ENCODE measurements at places on chromosomes 6 and 20.
A peak's percentile ranks its signal among the peaks of the same experiment; 100 is the strongest.

- no peak for DNase-seq
Observed at GRCh38 chr20:35478804-35479472, 23.5 kb downstream of the CEP250 start.

GRCh38 chr6:35081426-35081851, 59.7 kb downstream of the TCP11 start:
- DNase-seq, result no peak

GRCh38 chr20:8981482-8981881, 87.4 kb upstream of the PLCB4 start:
- no peak for DNase-seq

GRCh38 chr6:45923831-45924391, 91.7 kb downstream of the CLIC5 start:
- no peak for DNase-seq

DNA sequence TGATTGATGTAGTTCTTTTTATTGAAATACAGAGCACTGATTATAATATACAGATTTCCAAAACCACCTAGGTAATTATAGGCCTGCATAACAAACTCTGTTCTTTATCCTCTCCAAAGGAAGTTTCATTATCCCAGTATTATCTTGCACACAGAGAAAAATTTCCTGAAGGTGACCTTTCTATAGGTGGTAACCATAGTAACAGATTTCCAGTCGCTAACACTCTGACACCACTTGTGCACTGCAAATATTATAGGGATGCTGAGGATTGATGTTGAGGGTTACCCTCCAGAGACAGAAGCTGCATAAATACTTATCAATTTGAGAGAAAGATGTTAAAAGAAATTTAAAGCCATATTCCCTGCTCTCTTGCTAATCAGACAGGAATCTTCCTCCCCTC, 274.5 kb upstream of the NRSN1 start:
- no peak for DNase-seq

DNA sequence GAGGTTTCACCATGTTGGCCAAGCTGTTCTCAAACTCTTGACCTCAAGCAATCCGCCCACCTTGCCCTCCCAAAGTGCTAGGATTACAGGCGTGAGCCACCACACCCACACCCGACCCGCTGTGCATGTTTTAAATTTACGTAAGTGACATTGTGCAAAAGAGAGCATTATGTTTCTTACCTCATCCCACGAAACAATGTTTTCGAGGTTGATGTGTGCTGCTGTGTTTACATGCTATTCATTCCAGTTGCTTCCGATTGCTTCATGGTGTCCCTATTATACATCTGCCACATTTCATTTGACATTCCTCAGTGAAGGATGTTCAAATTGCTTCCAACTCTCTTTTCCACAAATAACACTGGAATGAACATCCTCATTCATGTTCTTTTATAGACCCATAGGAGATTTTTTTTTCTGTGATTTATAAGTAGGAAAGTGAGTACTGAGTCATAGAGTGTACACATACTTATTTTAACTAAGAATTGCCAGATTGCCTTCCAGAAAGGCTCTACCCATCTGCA, 403.9 kb upstream of the JARID2 start:
- no peak for DNase-seq

- DNase-seq, result no peak
Observed at GRCh38 chr20:47680804-47681529, 104.3 kb downstream of the SULF2 start.

DNA sequence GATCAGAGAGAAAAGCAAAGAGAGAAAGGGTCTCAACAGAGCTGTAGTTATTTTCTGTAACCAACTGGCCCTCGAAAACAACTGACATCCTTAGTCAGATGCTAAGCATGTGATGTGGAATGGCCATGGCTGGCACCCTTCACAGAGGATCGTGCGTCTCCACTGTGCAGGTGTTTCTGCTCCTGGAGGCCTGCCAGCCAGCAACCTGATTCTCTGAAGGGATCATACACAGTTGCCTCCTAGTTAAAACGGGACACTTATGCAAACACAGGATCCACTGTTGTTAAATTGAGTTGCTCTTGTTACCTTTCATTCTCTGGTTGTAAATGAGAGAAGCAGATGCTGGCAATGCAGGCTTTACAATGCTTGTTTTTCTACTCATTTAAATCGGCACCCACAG, 148.5 kb downstream of the HDGFL1 start:
- peak; percentile 88 for DNase-seq

DNA sequence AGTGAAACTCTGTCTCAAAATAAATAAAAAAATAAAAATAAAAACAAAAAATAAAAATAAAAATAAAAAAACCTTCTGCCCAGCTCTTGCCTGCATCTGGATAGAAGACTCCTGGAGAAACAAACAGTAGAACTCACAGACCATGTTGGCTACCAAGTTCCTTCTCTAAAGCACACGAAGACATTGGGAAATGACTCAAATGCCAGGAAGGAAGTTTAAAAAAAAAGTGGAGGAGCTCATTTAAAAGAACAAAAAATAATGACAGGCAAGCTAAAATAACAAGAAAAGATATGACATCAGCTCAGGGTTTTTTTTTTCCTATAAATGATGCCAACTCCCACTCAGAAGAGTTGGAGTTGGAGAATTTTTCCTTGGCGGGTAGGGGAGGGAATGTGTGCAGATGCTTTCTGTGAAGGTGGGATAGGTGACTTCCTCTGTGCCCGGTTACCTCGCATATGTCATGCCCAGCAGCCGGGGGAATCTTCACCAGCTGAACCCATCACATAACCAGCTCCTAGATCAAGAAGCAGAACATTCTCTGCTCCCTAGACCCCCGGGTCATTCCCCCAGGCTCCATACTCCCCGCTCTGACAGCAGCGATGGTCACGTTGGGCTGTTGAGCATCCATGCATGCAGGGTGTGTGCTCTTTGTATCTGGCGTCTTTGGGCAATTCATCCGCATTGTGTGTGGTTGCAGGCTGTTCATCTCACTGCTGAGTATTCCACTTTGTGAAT, 17.3 kb upstream of the CD93 start:
- no peak for DNase-seq

GRCh38 chr20:10647471-10647870, 26.3 kb downstream of the JAG1 start:
- DNase-seq, result no peak

- DNase-seq, result no peak
Observed at GRCh38 chr20:53831812-53832211, 238.2 kb upstream of the ZNF217 start.

GRCh38 chr6:116572162-116572561, 858 bp downstream of the RWDD1 start:
- DNase-seq, result no peak

GRCh38 chr6:148565930-148566663, 180.7 kb upstream of the UST start:
- DNase-seq, result no peak

GRCh38 chr6:18022398-18023231, 35.2 kb upstream of the KIF13A start:
- DNase-seq, result peak; percentile 81

- DNase-seq, result no peak
Observed at GRCh38 chr20:22682381-22682780, 98.0 kb upstream of the FOXA2 start.

- DNase-seq, result peak; percentile 33
Observed at GRCh38 chr20:33232486-33233072, 3.2 kb upstream of the BPIFA1 start.

DNA sequence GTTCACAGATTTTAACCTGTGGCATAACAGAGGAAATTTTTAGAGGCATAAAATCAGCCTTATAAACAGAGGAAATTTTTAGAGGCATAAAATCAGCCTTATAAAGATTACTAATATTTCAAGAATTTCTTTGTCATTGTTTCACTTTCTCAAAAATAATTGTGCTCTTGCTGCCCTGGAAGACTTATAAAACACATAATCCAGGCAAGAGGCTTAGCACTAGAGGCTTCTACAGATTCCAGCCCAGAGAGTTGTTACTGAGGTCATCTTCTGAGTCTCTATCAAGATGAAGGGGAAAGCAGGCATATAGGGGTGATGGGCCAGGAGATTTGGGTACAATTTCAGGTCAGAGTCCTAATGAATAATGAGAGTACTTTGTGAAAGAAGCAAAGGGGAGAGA, 85.7 kb downstream of the RFPL4B start:
- DNase-seq, result no peak

- DNase-seq, result no peak
Observed at GRCh38 chr6:118905851-118906250, 11.9 kb downstream of the ASF1A start.

DNA sequence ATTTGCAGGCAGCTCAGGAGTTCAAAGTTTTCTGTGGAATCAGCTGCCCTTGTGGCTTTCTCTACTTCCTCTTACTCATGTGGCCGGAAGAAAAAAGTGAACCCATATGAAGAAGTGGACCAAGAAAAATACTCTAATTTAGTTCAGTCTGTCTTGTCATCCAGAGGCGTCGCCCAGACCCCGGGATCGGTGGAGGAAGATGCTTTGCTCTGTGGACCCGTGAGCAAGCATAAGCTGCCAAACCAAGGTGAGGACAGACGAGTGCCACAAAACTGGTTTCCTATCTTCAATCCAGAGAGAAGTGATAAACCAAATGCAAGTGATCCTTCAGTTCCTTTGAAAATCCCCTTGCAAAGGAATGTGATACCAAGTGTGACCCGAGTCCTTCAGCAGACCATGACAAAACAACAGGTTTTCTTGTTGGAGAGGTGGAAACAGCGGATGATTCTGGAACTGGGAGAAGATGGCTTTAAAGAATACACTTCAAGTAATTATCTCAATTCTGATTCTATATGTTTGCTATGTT, 1.1 kb downstream of the MGME1 start:
- no peak for DNase-seq

GRCh38 chr6:28865401-28866204, 58.2 kb downstream of the TRIM27 start:
- DNase-seq, result peak; percentile 25

GRCh38 chr6:36897609-36898008, 11.9 kb downstream of the C6orf89 start:
- no peak for DNase-seq

DNA sequence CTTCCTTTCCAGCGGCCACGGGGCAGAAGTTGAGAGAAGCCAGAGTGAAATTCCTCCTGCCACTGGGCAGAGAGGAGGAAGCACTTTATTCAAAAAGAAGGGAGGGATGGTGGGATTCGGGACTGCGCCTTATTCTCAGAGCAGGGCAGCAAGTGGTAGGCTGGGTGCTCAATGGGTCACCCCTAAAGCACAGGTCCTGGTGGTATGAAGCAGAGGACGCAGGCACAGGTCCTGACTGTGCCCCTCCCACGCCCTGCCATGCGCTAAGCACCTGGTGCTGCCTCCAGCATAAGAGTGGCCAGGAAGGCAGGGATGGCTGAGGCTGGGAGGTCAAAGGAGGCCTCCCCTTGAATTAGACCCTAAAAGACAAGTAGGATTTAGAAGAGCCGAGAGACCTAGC, 4.9 kb upstream of the GRM4 start:
- DNase-seq, result no peak

DNA sequence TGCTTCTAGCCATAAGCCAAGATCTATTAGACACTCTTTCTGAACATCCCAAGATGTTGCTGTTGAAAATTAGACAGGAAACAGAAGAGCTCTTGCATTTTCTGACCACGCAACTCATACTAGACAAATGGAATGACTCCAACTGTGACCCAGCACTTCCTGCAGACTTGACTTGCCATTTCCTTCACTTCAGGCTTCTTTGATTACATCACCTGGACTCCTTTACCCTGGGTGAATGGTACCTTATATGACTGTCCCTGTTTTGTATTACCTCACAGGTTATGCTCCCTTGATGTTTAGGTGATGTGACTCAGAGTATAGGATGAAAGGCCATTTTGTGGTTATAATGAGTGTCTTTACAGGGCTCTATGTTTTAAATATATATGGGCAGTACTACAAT, 236.1 kb downstream of the BMP2 start:
- no peak for DNase-seq

DNA sequence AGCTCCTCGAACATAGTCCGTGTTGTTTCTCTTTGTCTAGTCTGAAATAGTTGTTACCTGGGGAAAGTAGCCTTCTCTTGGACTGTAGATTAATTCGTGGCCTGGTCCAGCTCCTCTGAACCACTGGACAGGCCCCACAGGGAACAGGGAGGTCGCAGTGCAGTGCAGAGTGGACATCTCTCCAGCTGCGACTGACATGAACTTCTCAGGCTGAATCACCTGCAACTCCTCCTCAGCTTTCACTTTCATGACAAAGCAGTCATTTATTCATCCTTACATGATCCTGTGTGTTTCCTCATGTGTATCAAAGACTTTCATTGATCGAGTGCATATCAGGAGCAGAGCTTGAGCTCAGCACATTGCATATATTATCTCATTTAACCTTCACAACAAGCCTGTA, 19.1 kb upstream of the SIRPG start:
- DNase-seq, result no peak

DNA sequence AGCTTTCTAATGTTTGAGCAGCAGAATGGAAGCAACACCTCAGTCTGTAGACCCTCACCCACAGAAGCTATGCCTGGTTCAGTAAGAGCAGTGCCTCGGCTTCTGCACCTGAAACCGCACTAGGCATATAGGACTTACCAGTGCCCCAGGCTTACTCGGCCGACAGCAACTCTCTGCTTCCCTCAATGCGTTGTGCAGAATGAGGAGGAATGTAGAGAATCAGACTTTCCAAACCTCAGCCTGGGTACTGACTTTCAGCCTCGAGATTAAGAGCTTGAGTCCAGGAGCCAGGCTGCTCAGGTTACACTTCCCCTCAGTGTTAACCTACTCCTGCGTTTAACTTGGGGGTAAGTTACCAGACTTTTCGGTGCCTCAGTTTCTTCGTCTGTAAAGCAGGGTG, 8.6 kb downstream of the EYA2 start:
- no peak for DNase-seq

- DNase-seq, result no peak
Observed at GRCh38 chr6:43604174-43604573, 24.9 kb downstream of the GTPBP2 start.

DNA sequence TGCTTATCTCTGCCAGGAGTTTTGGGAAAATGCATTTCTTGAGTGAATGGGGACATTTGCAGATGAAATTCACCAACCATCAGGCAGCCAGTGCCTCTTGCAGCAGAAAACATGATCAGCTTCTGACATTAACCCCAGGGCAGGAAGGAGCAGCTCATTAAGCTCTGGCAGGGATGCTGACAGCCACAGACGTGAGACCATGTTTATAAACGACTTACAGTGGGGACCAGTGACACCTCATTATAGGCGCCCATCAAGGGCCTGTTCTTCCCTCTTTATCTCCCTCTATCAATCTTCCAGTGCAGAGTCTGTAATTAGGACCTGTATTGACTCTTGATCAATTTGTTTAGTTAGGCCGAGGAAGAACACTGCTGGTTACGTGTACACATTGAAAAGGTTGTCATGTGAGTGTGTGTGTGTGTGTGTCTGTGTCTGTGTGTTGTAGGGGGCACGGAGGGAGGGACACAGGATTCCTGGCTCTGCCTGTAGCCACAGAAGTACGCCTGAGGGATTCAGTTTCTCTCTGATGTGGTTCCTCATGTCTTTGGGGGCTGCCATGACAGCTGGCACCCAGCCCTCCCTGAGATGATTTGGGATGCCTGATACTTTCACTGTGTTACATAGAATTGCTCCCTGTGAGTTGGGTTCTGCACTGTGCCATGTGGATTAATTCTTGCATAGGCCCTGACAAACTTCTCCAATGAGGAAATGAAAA, 428.4 kb upstream of the CHD6 start:
- DNase-seq, result no peak
